ENCODE measurements at places on chromosomes 6 and 20.

DNA sequence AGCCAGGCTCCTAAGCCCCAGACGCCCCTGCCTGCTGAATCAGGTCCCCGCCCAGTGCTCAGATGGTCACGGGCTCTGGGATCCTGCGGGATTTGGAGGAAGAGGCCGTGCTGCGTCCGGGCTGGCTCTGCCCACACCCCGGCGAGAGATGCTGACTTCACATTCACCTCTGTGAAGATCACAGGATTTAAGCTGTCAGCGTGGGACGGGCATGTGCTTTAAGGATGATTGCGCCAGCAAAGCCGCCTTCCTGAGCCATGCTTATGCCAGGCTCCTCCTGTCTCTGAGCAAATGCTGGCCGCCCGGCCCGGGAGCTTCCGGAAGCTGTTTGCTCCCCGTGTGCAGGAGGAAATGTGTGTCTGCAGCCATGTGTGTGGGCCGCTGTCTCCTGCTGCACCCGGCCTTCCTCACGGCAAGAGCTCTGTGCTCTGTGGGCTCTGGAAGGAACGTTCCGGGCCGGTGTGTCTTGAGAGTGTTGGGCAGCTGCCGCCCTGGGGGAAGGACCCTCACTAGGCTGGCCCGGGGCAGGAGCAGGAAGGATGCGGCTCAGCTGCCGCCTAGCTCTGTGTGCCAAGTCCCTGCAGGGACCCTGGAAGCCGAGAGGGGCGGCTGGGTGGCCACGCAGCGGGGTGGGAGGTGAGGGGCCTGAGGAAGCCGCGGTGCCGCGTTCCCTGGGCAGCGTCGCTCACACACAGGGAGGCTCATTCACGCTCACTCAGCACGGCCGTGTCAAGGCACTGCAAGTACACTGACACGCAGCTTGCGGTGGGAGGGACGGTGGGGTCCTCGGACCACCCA lies 19.0 kb upstream of the BHLHE23 start:
- DNase-seq = no peak

DNA sequence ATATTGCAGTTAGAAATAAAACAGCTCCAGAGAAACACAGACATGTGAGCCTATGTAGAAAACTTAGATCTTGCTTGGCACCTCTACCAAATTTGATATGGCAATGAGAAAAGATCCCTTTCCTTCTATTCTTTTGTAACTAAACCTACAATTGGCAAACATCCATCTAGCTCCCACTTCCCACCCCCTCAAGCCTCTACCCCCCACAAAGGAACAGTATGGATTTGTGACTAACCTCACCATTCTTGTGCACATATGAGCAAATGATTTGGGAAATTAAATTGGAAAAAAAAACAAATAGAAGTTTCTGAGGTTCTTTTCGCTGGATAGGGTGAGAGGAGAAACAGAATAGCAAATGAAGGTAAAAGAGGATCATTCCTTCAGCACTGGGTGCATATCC lies 85.8 kb upstream of the TIAM2 start:
- DNase-seq = no peak

GRCh38 chr6:149592983-149593382 lies 26.8 kb downstream of the GINM1 start:
- no peak for DNase-seq

DNA sequence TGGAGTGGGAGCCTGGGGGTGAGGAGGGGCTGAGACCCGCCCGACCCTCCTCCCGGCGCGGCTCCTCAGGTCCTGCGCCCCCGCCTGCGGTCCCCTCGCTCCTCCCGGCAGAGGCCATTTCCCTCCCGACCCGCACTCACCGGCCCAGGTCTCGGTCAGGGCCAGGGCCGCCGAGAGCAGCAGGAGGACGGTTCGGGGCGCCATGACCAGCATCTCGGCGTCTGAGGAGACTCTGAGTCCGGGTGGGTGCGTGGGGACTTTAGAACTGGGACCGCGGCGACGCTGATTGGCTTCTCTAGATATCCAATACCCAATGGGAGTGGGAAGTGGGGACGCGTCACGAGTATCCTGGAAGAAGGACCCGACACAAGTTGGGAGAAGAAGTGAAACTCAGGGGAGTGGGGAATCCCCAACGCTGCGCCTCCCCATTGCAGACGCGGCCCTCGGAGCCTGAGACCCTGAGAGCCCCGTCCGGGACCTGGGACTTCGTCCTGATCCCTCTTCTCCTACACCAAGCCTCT lies at the start of gene HLA-B:
HLA-B (minus strand) TSS at position 234 of the 521 bp plus-strand sequence; CDS start at position 213, 21 bp downstream.
- no peak for DNase-seq

- no peak for DNase-seq
Measured at GRCh38 chr20:1472556-1473245, 6.1 kb upstream of the NSFL1C start.

- DNase-seq = peak; percentile 58
Measured at GRCh38 chr20:62925420-62926228, 681 bp downstream of the DIDO1 start.

DNA sequence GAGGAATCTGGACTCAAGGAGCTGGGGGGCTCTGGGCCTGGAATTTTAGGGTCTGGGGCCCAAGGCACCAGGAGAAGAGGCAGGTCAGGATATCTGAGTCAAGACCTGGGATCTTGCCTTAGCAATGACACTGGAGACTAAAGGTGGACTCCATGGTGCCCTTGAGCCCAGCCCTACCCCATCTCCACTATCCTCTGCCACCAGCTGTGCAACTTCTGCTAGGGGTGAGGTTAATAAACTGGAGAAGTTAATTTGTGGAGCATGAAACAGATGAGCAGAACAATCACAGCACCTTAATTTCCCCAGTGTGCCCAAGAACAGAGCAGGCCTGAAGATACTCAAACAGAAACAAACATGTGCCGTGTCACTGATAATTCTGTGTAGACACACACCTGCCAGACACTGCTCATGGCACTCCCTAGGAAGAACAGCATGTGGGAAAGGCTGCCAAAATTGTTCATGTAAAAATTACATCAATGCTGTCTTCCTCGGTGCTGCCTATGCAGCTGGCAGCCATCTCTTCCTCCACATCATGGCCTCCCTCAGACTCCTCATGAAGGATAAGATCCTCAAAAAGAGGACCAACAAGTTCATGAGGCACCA lies 3.2 kb downstream of the HLA-DPB1 start:
- no peak for DNase-seq

- no peak for DNase-seq
Measured at GRCh38 chr6:4533576-4533975, 242.6 kb upstream of the CDYL start.

DNA sequence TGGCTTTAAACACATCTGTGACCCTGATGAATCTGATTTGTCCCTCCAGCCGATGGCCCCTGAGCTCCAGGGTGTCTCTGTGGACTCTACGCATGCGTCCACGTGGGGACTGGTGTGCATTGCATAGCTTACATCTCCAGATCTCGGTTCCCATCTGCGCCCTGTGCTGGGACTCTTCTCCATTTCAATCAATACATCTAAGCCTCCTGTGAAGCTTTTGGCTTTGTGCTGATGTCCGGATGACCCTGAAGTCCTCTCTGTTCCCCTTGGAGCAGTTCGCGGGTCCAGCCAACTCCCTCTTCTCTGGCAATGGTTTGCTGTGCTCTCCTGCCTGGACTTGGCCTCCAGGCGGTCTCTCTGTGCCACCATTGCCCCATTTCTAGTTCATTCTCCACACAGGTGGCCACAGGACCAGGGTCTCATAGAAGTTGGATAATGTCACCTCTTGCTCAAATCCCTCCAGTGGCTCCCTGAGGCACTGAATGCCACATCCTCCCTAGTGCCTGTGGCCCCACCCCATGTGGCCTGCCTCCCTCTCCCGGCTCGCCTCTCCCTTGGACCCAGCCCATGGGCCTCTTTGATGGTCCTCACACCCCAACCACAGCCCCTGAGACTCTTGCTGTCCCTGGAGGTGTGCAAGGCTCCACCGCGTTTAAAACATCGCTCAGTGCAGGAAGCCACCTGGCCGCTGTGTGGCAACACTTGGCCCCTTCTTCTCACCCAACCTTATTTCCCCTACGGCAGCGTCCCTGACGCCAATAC lies 155.4 kb downstream of the SYCP2 start:
- no peak for DNase-seq

DNA sequence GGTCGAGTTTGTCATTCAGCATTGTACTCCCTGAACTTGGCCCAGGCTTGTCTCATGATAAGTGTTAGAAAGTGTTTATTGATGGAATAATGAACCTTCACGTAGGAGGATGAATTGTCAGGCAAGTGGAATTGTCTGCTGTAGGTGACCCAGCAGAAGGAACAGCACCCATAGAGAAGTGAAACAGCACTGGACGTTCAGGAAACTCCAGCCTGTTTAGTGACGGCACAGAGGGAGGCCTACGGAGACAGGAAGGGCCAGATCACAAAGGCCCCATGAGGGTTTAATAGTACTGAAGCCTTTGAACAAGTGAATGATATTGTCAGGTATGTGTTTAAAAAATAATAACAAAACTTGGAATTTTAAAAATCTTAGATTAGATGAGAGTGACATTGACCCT lies 2.9 kb downstream of the STX11 start:
- DNase-seq = no peak

- no peak for DNase-seq
Measured at GRCh38 chr20:20413810-20414281, 45.9 kb downstream of the INSM1 start.

- no peak for DNase-seq
Measured at GRCh38 chr6:68975816-68976215, 340.7 kb downstream of the ADGRB3 start.

DNA sequence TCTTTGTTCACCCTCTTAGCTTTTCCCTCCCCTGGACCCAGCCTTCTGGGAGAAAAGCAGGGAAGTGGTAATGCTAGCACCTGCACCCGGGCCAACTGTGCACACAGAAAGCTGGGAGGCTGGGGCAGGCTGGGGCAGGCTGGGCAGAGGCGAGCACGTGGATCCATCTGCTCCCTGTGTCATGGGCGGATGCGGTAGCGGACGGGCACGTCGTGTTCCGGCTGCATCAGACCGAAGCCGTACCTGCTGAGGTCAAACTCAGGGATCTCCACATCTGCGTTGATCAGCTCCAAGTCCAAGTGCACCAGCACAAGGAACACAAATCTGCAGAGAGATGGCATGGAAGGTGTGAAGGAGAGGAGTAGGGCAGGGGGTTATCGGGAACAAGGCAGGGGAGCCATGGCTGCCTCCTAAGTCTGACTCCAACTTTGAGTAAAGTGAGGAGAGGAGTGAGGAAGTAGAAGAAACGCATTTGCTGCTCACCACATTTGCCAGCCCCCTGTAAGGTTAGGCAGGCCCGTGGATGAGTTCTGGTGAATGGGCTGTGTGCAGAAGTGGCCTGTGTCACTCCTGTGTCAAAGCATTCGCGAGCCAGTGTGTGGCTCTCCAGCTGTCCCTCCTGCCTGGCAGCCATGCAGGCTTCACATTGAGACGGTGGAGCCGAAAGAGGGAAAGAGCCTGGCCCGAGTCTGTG lies 25.4 kb upstream of the KCNB1 start:
- no peak for DNase-seq

DNA sequence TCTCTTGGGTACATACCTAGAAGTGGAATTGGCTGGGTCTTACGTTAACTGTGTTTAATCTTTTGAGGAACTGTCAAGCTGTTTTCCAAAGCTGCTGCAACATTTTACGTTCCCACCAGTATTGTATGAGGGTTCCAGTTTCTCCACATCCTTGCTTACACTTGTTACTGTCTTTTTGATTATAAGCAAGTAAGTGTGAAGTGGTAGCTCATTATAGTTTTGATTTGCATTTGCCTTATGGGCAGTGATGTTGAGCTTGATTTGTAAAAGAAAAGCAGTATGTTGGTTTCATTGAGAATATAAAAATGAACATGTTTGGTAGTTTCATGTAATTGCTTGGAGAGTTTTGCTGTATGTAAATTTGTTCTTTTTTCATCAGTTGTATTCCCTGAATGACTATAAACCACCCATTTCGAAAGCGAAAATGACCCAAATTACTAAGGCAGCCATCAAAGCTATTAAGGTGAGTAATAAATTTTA lies 40.4 kb downstream of the SCAF8 start:
- DNase-seq = no peak

DNA sequence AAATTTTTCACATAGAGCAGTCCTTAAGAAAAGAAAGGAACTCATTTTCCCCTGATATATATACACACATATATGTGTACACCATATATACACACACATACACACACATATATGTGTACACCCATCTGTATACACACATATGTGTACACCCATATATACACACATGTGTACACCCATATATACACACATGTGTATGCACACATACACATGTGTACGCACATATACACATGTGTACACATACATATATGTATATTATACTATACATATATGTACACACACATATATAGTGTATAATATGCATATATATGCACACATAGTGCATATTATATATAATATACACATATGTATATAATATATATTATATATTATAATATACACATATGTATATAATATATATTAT lies 9.1 kb downstream of the MAP3K4 start:
- DNase-seq = no peak

GRCh38 chr6:16503970-16504415 lies 257.3 kb downstream of the ATXN1 start:
- no peak for DNase-seq

DNA sequence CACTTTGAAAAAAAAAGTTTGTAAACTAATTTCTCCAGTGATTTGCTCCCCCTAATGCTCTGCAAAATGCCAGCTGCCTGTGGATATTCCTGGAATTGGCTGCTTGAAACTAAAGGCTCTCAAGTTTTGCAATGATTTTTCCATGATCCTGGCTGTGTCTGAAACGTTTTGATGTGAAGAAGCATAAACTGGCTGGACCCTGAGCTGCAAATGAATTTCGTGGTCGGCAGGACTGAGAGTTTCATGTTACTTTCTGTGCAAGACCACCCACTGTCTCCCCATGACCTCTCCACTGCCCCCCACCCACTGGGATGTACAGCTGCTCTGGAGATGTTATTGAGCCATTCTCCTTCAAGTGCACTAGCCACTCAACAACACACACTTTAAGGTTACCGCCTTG lies 171.3 kb upstream of the SSTR4 start:
- no peak for DNase-seq

GRCh38 chr6:28589957-28590349 lies 64.3 kb downstream of the GPX5 start:
- DNase-seq = no peak

DNA sequence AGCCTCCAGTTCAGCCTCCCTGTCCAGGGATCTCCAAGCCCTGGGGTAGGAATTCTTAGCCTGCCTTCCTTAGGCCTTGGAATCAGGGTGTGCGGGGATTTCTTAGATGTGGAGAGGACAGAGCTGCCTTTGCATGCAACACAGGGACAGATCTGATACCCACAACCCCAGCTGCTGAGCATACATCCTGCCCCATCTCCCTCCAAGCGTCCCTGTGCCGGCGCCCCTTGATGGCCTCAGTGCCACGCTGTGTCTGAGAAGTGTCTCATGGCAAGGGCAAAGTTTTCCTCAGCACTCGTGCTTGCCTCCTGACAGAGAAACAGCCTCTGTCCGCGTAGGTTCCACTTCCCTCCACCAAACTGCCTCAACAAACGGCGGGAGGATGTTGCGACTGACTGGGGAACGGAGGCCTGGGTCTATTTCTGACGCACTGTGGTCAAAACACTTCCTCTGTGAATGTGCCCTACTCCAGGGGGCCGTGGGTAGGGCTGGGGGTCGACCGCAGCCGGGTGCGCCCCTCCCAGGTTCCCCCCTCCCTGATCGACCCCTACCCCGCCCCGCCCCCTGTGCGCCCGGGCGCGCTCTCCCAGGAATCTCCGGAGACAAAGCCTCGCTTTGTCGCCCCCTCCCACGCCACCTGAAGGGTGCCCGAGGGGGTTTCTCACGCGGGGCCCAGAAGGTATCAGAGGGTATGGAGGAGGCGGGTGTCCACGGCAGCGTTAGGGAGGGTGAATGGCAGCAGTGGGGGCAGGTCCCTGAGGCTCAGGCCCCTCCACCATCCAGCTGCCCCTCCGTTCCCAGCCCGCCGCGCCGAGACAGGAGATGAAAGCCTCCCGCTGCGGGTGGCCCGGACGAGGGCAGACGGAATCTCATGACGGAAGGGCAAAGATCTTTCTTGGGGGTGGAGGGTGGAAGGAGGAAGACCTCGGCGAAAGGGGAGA lies 806 bp downstream of the MICAL1 start:
- peak; percentile 54 for DNase-seq

Measured in amygdala (tissue), 56 donors.